Fibroblast of skin of scalp (primary cell): ENCODE measurements at places on chromosomes 3 and 15.

- peak; percentile 27 for DNase-seq
Observed at GRCh38 chr3:77489216-77489615, 449.3 kb downstream of the ROBO2 start.

- no peak for DNase-seq
Observed at GRCh38 chr3:78641703-78642102, 1126.1 kb downstream of the ROBO1 start.

DNA sequence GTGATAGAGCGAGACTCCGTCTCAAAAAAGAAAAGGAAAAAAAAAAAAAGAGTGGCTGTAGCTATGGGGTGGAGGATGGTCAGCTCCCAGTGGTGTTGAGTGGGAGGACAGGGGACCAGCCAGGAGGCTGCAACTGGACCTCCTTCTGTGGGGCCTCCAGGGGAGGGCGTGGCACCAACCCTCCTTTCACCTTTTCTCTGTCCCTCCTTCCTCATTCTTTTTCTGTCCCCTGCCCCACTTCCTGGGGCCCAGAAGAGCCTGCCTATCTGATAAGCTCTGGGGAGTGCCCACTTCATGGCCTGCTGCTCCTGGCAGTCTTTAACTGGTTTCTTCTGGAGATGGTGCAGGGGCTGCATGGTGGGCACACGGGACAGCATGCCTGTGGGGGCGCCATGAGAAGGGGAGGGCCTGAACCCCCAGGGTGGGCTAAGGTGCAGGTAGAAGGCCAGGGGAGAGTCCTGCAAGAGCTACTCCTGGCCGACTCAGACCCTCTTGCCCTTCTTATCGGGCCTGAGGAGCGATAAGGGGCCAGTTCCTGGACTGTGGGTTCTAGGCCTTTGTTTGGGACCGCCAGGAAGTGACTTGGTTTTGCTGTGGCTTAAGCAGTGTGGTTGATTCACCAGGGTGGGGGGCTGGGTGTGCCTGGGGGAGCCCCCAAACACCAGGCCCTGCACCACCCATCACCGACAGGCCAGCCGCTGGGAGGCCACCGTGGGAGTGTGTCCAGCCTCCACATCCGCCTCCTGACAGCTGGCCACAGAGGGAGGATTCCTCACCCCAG lies 49.4 kb upstream of the FLNB start:
- DNase-seq, result peak; percentile 60

- peak; percentile 47 for DNase-seq
Observed at GRCh38 chr3:129592381-129593131, 13.9 kb downstream of the PLXND1 start.

DNA sequence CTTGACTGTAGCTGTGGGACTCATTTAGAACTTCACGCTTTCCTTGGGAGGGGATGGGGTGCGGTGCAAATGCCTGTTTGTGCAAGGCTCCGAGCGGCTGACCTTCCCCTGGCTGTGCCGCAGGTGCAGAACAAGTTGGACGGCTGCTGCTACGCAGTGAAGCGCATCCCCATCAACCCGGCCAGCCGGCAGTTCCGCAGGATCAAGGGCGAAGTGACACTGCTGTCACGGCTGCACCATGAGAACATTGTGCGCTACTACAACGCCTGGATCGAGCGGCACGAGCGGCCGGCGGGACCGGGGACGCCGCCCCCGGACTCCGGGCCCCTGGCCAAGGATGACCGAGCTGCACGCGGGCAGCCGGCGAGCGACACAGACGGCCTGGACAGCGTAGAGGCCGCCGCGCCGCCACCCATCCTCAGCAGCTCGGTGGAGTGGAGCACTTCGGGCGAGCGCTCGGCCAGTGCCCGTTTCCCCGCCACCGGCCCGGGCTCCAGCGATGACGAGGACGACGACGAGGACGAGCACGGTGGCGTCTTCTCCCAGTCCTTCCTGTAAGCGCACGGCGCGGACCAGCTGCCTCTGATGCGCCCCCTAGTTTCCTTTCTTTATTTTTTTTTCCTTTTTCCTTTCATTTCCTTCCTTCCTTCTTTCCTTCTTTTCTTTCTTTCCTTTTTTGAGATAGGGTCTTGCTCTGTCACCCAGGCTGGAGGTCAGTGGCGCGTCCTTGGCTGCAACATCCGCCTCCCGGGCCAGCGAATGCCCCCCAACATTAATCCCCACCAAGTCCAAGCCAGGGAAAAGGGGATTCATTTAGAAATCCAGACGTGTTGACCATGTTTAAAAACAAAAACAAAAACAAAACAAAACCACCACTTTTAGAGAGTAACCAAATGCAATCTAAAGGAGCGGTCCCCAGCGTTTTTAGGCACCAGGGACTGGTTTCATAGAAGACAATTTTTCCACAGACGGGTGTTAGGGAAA lies 42.7 kb downstream of the EIF2AK4 start:
- peak; percentile 72 for DNase-seq

DNA sequence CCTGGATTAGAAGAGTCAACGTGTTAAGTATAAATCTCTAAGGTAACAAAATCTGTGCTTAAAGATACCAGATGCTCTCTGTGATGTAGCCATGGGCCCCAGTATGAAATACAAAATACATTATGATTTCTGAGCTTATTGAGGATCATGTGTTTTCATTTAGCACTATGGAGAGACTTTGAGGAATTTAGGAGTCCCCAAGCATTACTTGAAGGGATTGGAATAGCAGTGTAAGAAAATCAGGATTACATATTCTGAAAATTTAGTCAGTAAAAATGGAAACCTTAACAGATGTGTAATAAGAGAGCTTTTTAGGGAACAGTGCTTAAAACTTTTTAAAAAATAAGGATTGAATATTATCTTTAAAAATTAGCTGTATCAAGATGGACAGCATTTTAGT lies 35.5 kb downstream of the ECT2 start:
- DNase-seq, result no peak

GRCh38 chr15:81645470-81645869 lies 271.5 kb upstream of the TMC3 start:
- DNase-seq, result no peak

- DNase-seq, result no peak
Observed at GRCh38 chr3:9732080-9732739, 675 bp downstream of the BRPF1 start.

DNA sequence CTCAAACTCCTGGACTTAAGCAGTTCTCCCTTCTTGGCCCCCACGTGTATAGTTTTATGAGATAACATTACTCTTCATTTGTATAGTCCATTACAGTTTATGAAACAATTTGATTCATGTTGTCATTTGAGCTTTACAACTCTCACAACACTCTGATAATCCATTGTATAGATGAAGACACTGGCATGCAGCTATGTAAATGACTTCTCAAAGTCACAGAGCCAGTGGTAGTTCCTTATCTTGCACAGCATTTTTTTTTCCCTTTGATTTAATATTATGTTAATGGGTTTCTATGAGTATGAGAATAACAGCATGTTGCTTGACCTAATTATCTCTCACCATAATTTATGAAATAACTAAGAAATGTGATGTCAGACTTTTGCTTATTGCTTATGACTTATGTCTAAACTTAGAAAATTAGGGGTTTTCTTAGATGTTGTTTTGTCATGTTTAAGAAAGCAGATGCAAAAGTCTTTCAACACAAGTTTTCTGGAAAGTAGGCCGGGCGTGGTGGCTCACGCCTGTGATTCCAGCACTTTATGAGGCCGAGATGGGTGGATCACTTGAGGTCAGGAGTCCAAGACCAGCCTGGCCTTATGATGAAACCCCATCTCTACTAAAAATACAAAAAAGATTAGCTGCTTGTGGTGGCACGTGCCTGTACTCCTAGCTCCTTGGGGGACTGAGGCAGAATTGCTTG lies 13.3 kb downstream of the VPS8 start:
- no peak for DNase-seq

DNA sequence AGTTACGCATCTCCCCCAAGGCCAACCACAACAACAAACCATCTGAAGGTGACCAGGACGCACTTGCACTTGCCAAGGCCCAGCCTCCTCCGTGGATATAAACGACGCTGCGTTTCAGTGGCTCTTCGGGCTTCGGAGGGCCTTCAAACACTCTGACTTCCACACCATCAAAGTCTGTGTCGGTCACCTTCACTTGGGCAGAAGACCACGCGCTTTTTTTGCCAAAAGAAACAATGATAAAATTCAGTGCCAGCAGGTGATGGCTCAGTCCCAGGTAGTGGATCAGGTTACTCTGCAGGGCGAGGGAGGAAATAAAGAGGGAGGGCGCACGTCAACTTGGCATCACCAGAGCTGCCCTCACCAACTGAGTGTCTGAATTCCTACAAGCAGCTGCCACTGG lies 63.0 kb downstream of the NCEH1 start:
- DNase-seq, result no peak

- peak; percentile 69 for DNase-seq
Observed at GRCh38 chr3:12681943-12682390, 18.1 kb upstream of the RAF1 start.

DNA sequence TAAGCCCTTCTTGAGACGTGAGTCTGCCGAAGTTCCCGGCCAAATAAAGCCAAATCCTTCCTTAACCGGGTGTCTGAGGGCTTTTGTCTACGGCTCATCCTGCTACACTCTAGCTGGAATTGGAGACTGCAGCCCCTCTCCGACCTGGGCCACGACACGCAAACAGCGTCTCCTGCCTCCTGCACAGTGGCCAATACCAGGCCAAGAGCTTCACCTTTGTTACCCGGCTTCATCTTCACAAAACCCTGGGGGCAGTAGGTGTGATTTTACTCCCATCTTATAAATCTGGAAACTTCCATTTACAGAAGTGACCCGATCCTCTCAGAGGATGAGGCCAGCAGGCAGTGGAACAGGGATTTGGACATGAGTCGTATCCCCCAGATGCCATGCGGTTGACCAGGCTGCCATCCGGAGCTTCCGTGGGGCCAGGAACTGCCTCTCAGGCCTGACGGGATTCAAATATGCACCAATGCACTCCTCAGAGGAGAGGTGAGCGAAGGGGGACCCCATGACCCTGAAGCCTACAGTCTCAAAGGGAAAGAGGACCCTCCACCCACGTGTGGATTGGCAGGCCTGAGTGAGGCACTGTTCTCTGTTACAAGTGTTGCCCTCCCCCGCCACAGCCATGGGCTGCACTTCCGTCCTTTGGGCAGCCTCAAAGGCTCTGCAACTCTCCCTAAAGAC lies 53.2 kb upstream of the KLF13 start:
- DNase-seq, result no peak

GRCh38 chr3:136490646-136491405 lies 240.7 kb downstream of the PCCB start:
- DNase-seq, result no peak

- DNase-seq, result no peak
Observed at GRCh38 chr3:39056151-39056550, 4.3 kb downstream of the WDR48 start.

DNA sequence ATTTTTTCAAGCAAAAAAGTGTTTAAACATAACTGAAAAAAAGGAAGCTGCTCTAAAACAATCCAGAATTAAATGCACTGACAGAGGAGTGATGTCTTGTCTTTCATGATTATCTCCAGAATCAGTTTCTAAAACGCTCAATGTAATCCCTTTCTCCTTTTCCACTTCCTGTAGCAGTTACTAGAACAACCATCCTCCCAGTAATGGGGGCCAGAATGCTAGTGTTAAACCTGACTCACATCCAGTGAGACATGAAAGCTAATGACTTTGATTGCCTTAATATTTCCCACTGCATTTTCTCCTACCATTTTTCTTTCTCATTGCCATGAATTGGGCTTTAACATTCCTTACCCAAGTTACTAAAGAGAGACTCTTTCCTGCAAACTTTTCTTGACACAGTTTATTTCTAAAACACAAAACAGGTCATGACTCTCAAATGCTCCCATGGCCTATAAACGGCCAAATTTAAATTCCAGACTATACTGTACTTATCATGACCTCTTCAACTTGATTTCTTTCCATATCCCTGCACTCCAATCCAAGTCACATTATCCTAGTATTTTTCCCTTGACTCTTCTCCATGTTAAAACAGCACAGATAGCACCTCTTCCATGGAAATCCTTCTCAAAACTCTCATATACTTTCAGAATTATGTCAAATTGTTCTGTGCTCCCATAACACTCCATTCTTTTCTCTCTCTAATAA lies 341.4 kb downstream of the NAALADL2 start:
- DNase-seq, result no peak

GRCh38 chr3:127486321-127486944 lies 104.1 kb downstream of the TPRA1 start:
- no peak for DNase-seq

DNA sequence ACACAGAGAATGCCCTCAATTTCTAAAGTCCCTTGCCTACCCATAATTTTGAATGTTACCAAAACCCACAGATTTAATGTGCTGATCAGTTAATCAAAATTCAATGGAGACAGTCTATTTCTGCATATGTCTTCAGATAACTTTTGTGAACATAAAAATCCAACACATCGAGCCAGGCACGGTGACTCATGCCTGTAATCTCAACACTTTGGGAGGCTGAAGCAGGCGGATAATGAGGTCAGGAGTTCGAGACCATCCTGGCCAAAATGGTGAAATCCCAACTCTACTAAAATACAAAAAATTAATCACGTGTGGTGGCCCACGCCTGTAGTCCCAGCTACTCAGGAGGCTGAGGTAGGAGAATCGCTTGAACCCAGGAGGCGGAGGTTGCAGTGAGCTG lies 49.3 kb downstream of the PEAK1 start:
- DNase-seq, result no peak
